ENCODE measurements at places on chromosomes 16 and 17. TPM values are rescaled to one million over a fixed set of nuclear protein-coding genes. Genes with fewer than 3 reads are reported as not detected.
A peak's percentile ranks its signal among the peaks of the same experiment; 100 is the strongest.

- DNase-seq: no peak
These were observed 110.7 kb downstream of the RAP1GAP2 start for GRCh38 chr17:2906901-2907300.

RNF43 gene
- polyA plus RNA-seq: 29.9 TPM

DNA sequence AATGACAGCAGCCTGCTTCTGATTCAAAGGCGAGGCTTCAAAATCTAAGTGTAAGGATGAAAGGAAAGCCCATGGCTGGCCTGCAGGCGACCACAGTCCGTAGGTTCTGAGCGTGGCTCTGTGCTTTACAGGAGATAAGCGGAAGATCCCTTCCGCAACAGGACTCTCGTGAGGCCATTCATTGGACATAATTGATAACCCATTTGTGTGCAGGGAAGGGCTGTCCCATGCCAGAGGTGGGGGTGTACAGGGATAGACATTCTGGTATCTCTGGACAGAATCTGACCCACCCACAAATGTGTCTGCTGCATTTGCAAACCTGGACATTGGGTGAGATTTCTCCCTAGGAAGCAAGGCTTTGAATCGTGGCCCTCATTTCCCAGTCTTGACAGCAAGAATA is 4.0 kb downstream of the CYB561 start:
- DNase-seq: no peak

TMIGD1 gene
- 43.9 TPM for polyA plus RNA-seq

DNA sequence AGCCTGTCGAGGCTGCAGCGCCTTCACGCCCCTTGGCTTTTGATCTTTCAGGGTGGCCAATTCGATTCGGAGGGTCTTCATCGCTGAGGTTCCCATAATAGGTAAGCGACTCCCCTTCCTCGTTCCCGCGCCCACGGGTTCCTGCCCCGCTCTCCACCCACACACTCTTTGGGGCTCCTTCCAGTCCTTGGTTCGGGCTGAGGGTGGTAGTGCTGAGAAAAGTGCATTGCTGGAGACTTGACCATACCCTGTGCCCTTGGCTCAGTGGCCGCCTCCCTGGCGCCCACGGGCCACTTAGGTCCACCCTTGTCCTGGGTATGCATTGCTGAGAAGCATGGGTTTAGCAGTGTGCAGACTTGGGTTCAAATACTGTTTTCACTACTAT is 491 bp downstream of the POLR2C start:
- DNase-seq: no peak

DNA sequence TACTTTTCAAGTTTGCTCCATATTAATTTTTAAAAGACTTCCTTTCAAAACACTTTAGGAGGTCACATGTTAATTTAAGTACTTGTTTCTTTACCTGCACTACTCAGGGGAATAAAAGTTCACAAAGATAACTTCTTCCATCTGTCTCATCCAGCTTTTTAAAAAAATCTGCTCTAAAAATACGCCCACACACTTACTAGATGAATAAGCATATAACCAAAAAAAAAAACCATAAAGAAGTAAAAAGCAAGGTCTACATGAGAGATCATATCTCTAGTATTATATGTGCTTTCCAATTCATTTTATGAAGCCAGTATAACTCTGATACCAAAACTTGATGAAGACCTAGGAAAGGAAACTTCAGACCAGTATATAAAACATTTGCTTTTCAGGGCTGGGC is 17.2 kb downstream of the SKAP1 start:
- no peak for DNase-seq

TMED6 gene
- polyA plus RNA-seq: 3.6 TPM

GRCh38 chr16:13961099-13961811 is 41.3 kb downstream of the ERCC4 start:
- peak; percentile 83 for DNase-seq

CMTM4 gene
- polyA plus RNA-seq: 52.1 TPM

DNA sequence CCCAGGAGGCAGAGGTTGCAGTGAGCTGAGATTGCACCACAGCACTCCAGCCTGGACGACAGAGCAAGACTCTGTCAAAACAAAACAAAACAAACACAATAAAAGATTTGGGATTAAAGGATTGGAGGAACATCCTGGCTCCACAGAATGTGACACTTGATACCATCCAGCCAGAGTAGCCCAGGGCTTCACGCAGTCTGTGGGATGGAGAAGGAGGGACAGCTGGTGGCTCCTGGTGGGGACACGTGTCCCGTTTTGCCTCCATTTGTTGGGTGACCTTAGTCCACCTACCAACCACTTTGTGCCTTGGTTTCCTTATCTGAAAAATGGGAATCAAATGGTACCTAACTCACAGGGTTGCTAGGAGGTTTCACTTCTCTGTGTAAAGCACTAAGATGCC is 12.4 kb upstream of the CYB561 start:
- DNase-seq: no peak

DNA sequence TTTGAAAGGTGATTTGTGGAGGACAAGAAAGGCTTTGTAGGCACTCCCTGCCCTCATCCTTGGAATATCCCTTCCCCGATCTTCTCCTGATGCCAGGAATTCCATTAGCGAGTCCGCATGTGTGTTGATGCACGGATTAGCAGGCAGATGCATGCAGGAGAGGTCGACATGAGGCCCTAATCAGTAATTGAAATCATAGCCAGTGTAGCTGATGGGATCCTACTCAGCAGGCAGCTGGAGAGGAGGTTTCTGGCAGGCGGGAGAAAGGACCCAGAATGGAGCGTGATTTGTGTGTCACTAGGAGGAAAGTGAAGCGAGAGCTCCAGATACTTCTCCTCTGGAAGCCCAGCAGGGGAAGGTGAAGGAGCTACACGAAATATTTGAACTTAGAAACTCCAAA is 196.3 kb upstream of the CDH11 start:
- no peak for DNase-seq

DNA sequence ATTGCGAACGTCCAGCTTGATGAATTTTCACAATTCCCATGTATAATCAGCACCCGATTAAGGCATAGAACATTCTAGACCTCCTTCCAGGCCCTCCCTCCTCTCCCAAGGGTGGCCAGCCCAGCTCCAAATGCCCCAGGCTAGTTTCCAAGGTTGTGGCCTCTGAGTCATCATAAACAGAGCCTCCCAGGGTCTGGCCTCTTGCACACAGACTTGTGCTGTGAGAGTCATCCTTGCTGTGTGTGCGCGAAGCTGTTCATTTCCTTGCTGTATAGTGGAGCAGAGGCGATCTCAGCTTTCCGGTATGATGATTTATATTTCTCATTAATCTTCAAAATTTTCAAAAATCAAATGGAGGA is 20.5 kb upstream of the JPH3 start:
- DNase-seq: no peak

DNA sequence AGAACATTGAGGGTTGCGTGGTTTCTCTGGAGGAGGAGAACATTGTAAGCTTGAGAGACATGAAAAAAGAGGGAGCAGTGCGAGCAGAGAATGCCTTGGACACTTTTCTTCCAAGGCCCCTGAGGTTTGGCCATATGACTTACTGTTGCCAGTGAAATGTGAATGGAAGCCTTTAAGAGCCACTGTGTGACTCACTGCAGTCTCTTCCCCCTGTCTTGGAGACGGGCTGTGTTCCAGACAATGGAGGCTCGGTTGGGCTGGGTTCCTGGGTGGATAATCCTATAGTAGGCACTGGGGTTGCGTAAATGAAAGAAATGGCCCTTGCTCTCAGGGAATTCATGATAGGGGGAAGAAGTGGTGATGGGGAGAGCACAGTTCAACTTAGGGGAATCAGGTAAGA is 75.5 kb downstream of the SHISA9 start:
- no peak for DNase-seq

LRRC37A gene
- 6.2 TPM for polyA plus RNA-seq

MEIOB gene
- 0.54 TPM for polyA plus RNA-seq

DNA sequence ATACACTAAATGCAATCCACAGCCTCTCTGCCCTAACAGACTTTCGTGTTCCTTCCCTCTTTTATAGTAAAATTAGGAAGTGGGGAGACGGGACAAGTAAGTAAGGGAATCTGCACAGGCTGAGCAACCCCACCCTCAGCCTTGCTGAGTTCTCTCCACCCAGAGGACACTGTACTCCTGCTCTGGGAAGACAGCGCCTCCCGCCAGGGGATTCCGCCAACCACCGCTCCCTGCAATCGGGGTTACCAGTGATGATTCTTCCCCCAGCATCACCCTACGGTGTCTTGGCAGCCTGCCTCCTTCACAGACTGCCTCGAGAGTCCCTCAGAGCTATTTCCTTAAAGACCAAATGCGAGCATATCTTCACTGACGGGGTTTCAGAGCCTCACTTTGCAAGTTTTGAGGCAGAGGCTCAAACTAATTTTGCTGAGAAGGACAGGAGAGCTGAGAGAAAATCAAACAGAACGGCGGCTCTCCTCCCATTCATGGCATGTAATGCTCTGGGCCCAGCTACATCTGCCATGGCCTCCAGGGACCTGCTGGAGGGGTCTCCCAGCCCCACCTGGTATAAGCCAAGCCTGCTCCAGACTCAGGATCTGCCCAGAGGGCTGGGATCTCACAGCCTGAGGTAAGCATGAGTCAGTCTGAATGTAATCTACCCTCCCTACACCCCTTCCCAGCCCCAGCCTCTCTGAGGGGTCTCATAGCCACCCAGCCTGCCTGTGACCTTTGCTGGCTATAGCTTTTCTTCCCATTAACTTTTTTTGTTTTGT is 22.7 kb upstream of the ASGR2 start:
- DNase-seq: no peak

DNA sequence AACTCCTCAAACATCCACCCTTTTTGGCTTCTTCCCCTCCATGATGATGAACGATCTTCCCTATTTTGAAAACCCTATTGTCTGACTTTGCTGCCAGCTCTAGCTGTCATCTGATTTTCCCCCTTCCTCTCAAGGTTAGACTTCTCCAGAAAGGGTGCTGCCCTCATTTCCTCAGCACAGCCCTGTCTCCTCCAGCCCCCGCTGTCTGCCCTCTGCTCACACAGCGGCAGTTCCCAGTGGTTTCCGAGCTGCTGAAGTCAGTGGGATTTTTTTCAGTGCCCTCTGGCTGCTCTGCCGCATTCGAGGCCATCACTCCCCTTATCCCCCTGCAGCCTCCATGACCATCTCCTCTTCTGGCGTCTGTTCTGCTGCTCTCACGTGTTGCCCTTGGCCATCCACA is 26.6 kb upstream of the C17orf107 start:
- no peak for DNase-seq

GDPD1 gene
- polyA plus RNA-seq: 3.6 TPM

DNA sequence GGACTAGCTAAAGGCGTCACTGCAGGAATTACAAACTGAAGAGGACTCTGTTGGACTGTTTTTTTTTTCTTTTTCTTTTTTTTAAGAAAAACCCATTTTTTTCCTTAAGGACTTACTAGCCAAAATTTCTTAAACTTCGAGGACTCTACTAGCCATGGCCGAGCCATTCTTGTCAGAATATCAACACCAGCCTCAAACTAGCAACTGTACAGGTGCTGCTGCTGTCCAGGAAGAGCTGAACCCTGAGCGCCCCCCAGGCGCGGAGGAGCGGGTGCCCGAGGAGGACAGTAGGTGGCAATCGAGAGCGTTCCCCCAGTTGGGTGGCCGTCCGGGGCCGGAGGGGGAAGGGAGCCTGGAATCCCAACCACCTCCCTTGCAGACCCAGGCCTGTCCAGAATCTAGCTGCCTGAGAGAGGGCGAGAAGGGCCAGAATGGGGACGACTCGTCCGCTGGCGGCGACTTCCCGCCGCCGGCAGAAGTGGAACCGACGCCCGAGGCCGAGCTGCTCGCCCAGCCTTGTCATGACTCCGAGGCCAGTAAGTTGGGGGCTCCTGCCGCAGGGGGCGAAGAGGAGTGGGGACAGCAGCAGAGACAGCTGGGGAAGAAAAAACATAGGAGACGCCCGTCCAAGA is 878 bp downstream of the HEXIM1 start:
- peak; percentile 91 for DNase-seq

All from large intestine (tissue), 12 donors.